LoVo (cell line): ENCODE measurements at places on chromosomes 5 and 9.

GRCh38 chr5:43729846-43730478, 127.0 kb downstream of the NNT start:
- peak; percentile 62 for DNase-seq

GRCh38 chr5:78649861-78650496, 1.4 kb upstream of the LHFPL2 start:
- no peak for DNase-seq

GRCh38 chr9:135814421-135815095, 92.8 kb downstream of the CAMSAP1 start:
- DNase-seq = no peak

DNA sequence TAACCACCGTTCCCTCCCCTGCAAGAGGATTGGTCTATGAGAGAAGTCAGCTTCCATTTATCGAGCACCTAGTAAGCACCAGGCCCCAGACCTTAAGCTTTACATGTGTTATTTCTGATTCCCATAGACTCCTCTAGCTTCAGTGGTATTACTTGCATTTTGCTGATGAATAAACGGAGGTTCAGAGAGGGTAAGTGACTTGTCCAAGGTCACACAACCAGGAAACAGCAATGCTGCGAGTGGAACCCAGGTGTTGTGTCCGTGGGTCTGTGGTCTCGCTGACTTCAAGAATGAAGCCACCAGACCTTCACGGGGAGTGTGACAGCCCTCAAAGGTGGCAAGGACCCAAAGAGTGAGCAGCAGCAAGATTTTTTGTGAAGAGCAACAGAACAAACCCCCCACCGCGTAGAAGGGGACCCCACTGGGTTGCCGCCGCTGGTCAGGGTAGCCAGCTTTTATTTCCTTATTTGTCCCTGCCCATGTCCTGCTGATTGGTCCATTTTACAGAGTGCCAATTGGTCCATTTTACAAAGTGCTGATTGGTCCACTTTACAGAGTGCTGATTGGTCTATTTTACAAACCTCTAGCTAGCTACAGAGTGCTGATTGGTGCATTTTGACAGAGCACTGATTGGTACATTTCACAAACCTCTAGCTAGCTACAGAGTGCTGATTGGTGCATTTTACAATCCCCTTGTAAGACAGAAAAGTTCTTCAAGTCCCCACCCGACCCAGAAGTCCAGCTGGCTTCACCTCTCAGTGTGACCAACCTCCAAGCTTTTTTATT, 29.1 kb upstream of the KCNIP1 start:
- no peak for DNase-seq

- DNase-seq = no peak
Measured at GRCh38 chr5:71456362-71456743, 902 bp downstream of the BDP1 start.

DNA sequence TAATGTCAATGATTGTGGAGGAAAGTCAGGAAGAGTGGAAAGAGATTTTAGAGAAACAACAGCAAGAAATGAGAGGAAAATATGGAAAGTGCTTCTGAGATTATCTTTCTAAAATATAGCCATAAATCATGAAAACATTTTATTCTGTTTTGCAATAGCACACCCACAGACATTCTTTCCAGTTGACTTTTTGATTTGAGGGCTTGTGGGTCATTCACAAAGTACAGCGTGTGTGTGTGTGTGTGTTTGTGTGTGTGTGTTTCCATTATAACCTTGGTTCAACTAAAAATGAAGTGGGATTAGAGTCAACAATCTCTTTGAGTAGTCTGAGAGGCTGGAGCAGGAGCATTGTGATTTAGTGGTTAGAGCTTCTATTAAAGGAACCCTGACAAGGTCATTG, 116.6 kb upstream of the GAS1 start:
- DNase-seq = no peak

- no peak for DNase-seq
Measured at GRCh38 chr9:111928359-111928720, 31.7 kb downstream of the UGCG start.

DNA sequence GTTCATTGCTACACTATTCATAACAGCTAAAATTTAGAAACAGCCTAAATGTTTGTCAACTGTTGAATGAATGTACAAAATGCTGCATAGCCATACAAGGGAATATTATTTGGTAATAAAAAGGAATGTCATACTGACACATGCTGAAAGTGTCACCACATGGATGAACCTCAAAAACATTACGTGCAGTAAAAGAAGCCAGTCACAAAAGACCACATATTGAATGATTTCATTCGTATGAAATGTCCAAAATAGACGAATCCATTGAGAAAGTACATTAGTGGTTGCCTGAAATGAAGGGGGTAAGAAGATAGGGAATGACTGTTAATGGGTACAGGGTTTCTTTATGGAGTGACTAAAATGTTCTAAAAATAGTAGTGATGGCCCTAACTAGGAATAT, 11.6 kb upstream of the ECM2 start:
- no peak for DNase-seq

GRCh38 chr9:107732781-107733522, 243.4 kb upstream of the KLF4 start:
- no peak for DNase-seq

DNA sequence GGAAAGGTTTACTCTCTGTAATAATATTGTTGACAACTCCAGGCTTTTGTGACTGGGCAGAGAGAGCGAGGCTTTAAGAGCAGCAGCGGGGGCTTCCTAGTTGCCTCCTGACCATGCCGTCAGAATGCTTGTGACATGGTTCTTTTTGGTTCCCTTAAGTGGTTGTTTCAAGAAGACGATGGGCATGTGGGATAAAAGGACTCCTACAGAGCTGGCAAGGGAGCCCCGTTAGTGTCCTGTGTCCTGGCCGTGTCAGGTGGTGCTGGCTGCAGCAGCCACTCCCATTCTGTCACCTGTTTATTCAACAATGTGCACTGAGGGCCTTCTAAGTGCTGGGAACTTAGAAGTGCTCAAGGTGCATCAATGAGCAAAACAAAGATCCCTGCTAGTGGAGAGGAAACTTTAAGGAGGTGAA, 19.7 kb downstream of the LCP2 start:
- no peak for DNase-seq

GRCh38 chr9:35660966-35661415, 2.9 kb downstream of the CCDC107 start:
- DNase-seq = no peak

- no peak for DNase-seq
Measured at GRCh38 chr9:68530618-68531017, 10.1 kb downstream of the TMEM252 start.

DNA sequence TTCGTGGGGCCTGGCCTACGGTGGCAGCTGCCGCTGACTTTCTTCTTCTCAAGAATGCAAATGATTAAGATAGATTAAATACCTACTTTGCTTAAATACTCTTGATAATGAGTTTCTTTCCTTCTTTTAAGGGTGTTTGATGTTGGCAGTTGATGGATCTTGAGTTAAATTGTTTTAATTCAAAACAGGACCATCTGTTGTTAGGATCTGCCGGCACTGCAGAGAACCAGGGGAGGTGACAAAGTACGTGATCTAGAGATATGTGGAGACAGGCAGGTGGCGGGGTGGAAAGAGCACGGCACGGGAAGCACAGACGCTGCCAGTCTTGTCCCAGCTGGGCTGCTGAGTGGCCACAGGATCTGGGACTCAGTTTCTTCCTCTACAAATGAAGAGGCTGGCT, 37.9 kb downstream of the MED27 start:
- no peak for DNase-seq

DNA sequence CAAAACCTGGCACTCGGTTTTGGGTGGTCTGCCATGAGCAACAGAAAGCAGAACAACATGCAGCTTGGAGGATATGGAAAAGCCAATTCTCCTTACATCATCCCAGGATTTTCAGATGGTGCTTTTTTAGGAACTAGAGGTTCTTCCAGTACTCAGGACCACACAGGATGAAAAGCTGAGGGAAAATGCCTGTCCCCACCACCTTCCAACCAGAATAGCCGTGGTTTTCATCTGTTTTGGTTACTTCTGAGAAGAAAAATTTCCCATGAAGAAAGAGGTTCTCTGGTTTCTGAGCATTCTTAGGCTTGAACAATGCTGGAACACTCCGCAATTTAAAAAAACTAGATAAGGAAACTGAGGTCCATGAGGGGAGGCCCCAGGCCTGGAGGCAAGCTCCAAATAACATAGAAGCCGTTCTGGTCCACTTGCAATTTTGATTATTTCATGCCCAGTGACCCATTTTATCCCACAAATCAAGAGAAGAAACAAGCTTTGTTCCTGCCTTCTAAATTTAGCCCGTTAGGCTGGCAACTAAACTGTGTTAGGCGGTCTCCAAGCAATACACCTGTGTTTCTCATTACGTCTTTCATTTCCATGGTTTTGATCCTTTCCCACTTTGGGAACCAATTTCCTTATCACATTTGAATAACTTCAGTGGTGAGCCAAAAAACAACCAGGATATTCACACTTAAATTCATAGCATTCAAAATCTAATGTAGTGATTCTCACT, 79.2 kb upstream of the SPIN1 start:
- DNase-seq = no peak

DNA sequence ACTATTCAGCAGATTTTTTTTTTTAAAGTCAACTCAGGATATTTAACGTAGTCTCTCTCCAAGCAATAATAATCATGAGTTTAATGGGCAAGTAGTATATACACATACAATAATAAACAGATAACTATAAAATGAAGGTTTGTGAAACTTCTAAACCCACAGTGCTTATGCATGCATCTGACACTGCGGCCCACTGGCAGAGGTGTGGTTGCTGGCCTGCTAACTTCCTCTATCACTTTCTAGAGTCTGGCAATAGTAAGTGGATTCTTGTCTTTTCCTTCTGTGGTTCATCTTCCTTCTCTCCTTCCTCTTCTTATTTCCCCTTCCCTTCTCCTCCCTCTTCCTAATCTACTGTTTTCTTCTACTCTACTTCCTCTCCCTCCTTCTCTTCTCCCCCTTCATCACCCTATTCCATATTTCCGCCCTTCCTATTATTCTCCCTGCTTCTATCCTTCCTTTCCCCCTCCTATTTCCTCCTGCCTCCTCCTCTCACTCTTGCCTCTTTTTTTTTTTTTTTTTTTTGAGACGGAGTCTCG, 18.6 kb upstream of the AGXT2 start:
- no peak for DNase-seq

DNA sequence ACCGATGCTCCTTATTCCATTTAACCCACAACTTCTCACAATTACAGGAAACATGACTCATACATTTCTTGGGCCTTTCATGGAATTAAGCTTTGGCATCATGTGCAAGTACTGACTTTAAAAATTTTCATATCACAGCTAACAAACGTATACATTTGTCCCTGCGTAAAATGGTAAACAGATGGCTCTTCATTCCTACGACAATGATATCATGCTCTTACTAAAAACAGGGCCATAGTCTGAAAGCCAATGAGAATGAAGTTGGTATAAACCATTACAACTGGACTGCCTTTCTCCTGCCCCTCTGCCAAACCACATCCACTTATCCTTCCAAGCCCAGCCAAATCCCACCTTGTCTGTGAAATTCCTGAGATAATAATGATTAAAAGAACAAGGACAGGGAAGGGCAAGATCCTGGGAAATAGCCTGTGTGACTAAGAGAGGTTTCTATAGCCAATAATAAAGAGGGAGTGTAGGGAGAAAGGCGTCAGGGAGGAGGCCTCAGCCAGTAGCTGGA, 44.9 kb upstream of the ZNF366 start:
- DNase-seq = peak; percentile 8

- DNase-seq = no peak
Measured at GRCh38 chr5:1507961-1508658, 15.7 kb downstream of the LPCAT1 start.

- no peak for DNase-seq
Measured at GRCh38 chr5:170643591-170643990, 139.8 kb downstream of the KCNIP1 start.

- no peak for DNase-seq
Measured at GRCh38 chr5:26945901-26946300, 92.5 kb downstream of the CDH9 start.

DNA sequence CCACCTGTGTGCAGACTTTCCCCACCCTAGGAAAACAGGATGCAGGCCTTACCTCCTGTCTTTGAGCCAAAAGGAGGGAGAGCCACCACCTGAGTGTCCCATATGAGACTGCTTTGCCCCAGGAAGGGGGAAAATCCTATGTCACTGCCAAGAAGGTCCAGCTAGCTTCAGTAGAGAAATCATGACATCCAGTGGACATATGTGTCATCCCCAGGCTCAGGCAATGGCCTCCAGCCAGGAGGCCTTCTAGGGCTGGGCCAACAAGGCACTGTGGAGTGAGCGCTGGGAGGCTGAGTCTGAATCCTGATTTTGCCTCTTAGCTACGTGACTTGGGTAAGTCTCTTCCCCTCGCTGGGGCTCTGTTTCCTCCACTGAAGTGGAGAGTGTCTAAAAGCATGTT, 60.2 kb downstream of the SMIM23 start:
- no peak for DNase-seq

GRCh38 chr5:112010475-112010874, 253.5 kb upstream of the NREP start:
- DNase-seq = no peak

DNA sequence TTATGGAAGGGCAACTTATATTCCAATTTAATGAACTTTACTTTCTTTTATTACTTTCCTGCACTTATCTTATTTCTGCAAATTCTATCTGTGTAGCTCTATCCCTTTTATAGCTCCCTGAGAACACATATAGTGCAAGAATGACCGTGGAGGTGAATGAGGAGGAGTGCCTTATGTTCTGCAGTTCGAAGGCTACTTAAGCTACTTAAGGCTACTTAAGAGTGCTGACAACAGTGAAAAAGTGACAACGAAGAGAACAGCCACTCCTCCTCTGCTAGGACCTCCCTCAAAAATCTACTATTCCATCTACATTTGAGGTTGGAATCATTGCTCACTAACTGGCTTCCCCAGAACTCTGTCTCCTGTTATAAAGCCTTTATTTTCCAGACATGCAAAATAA, 1365.7 kb upstream of the C9orf72 start:
- no peak for DNase-seq

GRCh38 chr9:28234894-28235277, 661.6 kb upstream of the C9orf72 start:
- peak; percentile 29 for DNase-seq

DNA sequence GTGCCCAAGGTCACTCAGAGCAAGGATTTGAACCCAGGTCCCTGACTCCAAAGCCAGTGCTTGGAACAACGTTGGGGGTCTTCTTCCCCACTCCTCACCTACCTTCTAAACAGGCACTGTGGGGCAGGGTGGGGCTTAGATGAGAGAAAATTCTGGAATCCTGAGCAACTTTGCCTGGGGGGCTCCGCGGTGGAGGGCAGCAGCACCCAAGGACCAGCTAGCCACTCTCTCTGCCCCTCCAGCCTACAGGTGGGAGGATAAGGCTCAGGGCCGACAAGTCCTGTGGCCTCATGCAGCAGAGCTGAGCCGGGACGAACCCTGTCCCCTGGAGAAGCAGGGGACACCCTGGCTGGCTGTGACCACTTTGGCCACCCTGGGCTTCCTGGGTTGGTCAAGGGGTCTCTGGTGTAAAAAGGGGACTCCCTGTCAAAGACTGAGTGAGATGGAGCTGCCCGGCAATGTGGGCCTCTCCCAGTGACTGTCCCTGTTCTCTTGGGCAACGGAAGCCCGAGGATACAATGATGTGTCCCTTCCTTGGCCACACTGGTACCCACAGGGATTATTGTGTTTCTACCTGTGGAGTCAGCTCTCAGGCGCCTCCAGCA, 26.5 kb downstream of the CEL start:
- DNase-seq = no peak

- DNase-seq = peak; percentile 38
Measured at GRCh38 chr9:129584136-129584535, 36.8 kb downstream of the C9orf50 start.

- DNase-seq = no peak
Measured at GRCh38 chr9:74497748-74498620, 849 bp downstream of the RORB start.
